MG63 (cell line): ENCODE measurements at places on chromosomes 2 and 18. TPM values are rescaled to one million over a fixed set of nuclear protein-coding genes. Genes with fewer than 3 reads are reported as not detected.
A peak's percentile ranks its signal among the peaks of the same experiment; 100 is the strongest.

The EN1 gene
- 1.2 and 7.2 TPM in 2 replicates for total RNA-seq

The TMEM182 gene
- 2.2 and 5.2 TPM in 2 replicates for total RNA-seq

The STRADB gene
- total RNA-seq = 40.5 and 76.4 TPM in 2 replicates

The PPP3R1 gene
- 34.3 and 47.5 TPM in 2 replicates for total RNA-seq

The NPHP1 gene
- 2.5 and 10.9 TPM in 2 replicates for total RNA-seq

The SCN3A gene
- 22.7 and 27.1 TPM in 2 replicates for total RNA-seq

The CKAP2L gene
- total RNA-seq = 19.4 and 19.9 TPM in 2 replicates

The PRKAG3 gene
- not detected in 2 replicates for total RNA-seq

The LYG2 gene
- total RNA-seq = not detected in 2 replicates

The ST6GAL2 gene
- not detected in 2 replicates for total RNA-seq

- DNase-seq = no peak
Observed at GRCh38 chr2:45285771-45286390, 276.6 kb upstream of the SIX2 start.

DNA sequence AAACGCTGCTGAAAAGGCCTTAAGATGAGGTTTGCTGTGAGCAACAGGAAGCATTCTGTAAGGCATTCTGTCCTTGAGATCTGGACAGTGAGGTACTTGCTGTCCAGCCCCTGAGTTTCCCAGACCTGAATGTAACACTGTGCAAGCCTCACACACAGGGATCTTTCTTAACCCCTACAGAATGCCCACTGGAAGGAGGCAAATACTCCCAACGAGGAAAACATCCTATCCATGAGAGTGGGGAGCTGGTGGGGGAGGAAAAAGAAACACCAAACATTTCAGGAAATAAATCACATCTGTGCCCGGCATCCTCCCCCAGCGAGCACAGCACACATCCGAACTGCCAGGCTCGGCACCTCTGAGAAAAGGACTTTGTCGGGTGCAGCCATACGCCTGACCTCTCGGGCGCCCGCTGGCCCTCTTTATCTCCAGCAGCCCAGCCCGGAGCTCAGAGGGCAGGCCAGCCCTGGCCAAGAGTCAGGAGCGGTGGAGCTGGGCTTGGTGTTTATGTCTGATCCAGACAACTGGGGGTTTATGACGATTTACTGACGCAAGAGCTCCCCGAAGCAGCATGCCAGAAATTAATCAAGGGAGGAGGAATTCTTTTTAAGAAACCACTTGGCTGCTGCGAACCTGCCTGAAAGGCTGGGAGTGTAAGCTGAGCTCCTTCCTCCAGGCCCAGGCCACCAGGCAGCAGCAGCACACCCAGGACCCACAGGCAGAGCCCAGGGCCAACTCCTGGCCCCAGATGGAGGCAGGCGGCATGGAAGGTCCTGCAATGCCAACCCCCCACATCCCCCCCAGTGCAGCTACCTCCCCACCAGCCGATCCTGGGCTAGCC is 72.2 kb downstream of the HDAC4 start:
- peak; percentile 25 for DNase-seq

DNA sequence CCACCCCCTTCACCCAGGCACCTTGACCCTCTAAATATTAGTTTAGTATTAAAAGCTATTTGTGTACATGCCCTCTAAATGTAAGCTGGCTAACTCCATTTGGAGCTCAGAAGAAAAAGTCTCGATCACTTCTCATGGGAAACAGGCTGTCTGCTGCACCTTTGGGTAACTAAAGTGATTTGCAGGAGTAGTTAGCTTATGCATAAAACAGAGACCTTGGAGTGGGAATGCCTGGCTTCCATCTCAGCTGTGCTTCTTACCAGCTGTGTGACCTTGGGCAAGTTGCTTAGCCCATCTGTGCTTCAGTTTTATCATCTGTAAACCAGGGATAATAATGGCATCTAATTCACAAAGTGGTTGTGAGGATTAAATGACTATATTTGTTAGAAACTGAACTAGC is 29.9 kb downstream of the IGFBP2 start:
- DNase-seq = no peak

DNA sequence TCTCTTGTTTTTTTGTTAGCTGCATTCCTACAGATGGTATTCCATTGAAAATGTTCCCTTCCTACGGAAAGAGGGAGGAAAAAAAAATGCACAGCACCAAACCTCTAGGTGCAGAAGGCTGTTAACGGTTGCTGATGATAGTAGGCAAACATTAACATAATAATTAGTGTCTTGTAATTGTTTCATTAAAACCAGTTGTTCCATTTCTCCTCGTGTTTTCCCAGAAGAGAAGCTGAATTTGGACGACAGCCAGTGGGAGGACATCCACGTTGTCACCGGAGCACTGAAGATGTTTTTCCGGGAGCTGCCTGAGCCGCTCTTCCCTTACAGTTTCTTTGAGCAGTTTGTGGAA is 494.7 kb downstream of the ARHGAP15 start:
- no peak for DNase-seq

DNA sequence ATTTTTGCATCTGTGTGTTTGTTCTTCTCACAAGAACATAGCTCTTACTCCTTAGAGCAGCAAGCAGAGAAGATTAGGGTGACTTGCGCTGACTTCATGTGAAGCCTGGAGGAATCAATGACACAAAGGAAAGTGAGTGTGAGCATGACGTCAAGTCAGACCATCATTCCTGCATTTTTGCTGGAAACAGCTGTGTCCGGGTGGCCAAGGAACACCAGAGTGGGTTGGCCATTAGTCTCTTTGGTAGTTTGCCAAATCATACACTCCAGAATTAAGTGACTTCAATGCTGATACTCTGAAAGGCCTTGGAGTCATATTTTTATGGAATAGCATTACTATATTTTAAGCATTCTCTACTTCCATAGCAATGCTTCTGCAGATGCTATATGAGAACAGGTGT is 597.2 kb downstream of the DCDC2C start:
- DNase-seq = no peak

DNA sequence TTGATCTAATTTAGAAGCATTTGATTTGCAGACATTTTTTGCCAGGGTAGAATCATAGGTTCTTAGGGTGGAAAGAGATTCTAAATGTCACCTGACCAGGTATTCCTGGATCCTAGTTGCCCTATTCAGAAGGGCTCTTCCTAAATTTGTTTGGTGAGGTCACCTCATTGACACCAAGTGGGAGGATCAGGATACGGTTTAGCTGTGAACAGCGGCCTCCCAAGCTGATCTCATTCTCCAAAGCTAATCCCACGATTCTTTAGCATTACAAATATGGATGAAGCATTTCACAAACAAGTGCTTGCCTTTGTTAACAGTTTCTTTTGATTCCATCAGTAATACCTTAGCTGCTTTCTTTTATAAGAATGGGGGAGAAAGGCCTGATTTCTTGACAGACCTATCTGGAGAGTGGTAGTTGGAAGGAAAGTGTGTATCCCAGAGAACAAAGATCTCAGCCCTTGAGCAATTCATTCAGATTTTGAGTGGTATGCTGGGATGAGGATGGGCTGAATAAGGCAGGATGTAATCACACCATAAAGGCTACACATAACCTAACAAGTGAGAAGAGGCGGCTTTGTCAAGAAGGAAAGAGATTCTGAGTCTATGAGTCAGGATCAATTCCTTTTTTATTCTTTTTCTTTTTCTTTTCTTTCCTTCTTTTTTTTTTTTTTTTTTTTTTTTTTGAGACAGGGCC is 16.6 kb downstream of the KCTD1 start:
- DNase-seq = no peak

DNA sequence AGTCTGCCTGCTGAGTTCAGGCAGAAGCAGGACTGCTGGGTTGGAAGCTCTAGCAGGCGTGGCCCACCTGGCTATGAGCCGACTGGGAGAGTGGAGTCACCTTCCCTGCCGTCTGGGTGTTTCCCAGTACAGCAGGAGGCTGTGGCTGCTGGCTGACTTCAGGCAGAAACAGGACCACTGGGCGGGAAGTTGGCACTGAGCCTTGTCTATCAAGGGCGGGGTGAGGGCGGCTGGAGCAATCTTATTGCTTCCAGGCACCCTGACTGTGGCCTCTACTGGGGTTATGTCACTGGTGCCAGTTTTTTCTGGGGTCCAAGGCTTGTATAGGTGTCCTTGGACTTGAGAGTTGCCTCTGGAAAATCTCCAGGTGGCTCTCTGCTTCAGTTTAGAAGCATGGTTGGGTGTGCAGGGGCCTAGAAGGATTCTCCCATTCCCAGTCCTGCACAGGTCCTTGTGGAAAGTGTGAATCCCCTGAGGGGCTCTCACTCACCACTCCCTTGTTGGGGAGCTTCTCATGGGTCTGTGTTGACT is 30.5 kb downstream of the LTBP1 start:
- peak; percentile 65 for DNase-seq

DNA sequence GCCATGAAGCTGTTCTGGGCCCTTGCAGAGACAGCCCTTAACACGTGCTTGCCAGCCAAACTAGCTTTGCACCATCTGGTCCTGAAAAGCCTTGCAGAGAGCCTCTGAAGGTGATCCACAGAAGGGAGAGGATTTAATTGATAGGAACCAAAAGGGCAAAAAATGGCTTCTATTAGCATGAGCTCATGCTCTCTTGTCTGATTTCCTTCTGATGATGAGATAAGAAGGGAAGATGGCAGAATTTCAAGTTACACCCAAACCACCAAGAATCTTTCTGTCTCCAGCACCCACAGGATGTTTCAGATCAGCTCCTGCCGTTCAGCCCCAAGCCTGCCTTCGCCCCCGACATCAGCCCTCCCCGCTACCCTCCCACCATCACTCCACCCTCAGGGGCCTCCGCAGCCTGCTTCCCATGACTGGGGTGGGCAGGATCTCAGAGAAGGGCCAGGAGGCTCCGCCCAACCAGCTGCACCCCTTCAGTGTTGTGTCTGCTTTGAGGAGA is 23.4 kb upstream of the GLI2 start:
- no peak for DNase-seq

GRCh38 chr18:44130376-44130942 is 550.2 kb upstream of the SETBP1 start:
- peak; percentile 5 for DNase-seq

DNA sequence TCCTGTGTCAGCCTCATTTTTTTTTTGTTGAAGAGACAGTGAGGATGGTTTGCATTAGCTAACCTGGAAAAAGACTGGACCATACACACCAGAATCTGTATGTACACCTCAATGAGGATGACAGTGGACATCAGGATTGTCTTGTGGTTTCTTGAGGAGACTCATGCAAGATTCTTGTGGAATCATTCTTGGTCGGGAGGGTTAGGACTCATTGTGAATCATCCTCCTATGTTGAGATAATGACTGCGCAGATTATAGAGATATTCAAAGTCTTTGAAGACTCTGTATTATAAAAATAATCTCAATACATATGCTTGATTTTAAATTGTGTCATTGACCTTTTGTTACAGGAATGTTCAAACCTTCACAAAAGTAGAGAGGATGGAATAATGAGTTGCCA is 49.1 kb upstream of the DOCK10 start:
- DNase-seq = peak; percentile 28

GRCh38 chr18:79684283-79684631 is 4.7 kb downstream of the CTDP1 start:
- no peak for DNase-seq

GRCh38 chr2:188314314-188315054 is 22.8 kb downstream of the GULP1 start:
- DNase-seq = no peak

DNA sequence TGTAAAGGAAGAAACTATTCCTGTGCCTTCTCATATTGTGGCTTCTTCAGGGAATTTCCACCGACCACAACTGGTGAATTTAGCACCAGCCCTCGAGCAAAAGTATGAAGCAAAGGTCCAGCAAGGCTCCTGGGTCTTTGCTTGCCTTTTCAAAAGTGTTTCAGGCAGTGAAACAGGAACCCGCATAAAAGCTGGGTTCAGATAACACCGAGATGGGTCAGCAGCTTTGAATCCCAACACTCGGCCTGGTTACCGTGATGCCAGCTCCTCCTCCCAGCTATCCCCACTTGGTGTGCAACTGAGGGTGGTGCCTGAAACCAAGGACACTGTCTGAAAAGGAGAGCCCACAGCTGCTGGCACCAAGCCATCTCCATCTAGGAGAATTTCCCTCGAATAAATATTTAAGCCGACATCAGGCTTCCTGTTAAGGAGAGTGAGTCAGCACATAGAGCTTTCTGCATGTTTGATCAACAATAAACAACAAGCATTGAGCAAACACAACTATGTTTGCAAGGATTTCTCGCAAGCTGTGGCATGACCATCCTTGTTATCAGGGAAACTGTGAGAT is 69.5 kb downstream of the ANTXR1 start:
- peak; percentile 66 for DNase-seq

DNA sequence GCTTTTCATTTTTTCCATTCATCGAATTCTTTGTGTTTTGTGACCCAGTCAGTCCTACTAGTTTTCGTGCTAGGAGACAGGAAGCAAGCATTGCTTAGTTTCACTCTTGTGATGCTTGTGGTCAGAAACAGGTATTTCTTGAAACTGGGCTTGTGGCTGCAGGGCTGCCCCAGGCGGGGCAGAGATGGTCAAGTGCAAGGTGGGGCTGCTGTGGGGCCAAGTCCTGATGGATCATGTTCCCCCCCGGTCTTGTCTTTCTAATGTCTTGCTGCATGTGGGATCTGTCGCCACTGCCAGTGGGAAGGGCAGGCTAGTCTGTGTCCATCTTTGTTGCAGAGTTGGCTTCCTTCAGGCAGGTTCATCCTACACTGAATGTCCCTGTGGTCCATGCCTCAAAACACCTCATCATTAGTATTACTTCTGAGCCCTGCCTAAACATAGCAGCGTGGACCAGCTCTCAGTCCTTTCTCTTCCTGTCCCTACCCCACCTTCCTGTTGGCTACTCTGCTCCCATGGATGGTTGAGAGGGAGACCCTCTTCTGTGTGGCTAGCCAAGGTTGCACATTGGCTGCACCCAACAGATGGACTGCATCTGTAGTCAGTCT is 38.7 kb downstream of the INPP4A start:
- no peak for DNase-seq

DNA sequence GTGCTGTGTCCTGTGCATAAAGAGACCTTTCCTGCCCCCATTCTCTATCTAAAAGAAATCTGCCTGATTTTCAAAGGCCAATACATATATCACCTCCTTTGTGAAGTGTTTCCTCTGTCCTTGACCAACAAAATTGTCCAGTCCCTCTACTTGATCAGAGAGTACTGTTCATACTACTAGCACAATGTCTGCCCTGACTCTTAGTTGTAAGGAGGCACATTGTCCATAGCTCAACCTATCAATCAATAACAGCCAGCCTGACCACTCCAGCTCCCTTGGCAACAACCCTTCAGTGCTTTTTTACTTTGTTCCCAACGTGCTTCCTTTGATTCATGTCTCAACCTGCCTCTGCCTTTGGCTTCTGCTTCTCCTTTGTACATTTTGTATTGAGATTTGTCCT is 398.9 kb downstream of the TRIB2 start:
- DNase-seq = no peak

- no peak for DNase-seq
Observed at GRCh38 chr2:160194946-160195345, 5.1 kb downstream of the ITGB6 start.

DNA sequence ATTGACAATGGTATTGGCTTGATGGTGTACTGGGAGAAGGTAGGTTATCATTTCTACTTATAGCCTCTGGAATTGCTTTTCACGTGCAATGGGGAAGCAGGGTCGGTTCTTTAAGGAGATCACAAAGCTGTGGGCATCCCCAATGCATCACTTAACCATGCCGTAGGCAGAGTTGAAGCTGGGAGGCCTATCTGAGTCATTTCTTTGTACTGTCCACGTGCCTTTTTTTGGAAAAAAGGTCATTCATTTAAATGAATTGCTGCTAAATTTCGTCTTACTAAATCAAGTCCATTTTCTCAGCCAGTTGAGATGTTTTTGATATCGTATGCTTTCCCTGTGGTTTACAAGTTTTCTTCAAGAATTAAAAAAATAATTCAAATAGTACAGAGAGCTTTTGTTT is 17.2 kb upstream of the GYPC start:
- no peak for DNase-seq
